Inflammatory macrophage (primary cell): ENCODE measurements at places on chromosomes 12 and 14.

GRCh38 chr12:105225505-105226015 is 10.4 kb downstream of the APPL2 start:
- DNase-seq: peak; percentile 19

DNA sequence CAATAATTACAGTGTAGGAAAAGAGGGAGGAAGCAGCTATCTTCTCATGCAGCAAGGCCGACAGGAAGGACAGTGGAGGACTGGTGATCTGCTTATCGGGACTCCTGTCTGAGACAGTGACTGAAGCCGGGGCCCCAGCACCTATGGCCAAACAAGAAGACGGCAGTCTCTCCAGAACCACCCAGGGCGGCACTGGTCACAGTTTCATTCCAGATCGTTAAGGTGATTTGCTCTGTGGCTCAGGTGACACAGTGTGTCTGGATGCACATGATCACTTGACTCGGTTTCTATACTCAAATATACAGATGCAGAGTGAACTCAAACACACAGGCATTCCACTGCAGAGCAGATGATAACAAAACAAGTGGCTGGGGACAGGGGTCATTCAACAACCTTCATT is 52.1 kb upstream of the CORO1C start:
- no peak for DNase-seq

DNA sequence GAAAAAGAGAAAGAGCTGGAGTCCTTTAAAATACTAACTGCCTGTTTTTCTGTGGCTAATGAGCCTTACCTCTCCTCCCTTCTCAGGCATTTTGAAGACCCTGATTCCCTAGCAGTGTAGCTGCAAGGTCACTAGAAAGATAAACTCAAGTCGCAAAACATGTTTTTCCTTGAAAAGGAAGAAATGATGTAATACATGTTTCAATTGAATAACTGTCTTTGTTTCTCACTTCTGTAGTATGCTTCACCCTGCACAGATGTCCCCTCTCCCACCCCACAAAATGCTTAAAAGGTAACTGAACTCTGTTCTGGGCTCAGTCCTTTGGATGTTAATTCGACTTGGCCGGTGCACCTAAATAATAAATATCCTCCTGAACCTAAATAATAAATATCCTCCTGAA is 1350.3 kb downstream of the TMEM121 start:
- no peak for DNase-seq

DNA sequence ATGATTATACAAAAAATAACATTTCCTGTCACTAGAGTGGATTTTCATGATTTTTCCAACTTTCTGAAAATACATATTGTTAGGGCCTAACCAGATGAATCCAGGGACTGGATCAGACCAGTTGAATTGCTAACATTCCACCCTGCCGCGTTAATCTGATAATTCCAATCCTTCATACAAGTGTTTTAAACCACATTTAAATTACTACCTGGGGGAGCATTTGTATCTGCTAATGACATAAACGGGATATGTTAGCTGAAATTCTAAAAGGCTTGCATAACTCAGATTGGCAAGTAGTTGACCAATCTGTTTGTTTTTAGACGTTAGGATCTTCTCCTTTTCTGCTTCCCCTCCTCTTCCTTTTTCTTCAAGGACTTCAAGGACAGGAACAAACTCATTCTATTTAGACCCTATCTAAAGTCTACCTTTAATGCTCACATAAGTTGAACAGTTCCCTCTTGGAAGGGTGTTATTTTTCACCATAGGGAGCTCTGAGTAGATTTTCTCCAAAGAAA is 239.0 kb downstream of the ADAMTS20 start:
- peak; percentile 47 for DNase-seq

DNA sequence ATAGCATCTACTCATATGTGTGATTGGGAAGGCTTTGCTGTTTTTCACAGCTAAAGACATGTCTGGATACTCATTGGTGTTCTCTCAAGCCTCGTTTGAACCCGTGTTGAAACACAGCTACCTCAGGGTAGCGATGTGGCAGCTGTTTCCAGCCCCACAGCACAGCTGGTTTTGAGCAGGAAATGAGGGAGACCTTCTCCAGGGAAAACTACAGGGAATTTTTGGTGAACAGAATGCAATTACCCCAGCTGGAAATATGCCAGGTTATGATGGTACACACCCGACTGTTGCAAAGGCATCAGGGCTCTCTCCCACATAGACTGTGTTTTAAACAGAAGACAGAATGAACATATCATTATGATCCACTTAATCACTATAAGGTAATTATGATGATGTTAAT is 828.9 kb downstream of the VRK1 start:
- DNase-seq: no peak

DNA sequence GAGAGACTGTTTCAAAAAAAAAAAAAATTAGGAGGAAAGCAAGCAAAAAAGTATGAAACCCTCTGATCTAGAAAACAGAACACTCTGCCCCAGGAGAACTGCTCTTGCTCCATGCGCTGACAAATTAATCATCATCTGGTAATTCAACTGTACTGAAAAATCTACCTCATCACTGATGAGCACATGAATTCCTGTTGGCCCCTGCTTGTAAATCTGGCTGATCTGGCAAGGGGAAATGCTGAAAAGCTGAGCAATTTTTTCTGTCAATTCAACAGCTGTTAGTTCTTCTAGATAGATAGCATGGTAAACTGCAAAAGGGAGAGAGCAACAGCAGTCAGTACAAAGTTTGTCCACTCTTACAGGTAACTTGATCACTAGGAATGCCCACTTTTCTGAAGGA is 15.2 kb upstream of the CSRNP2 start:
- DNase-seq: no peak

- DNase-seq: peak; percentile 75
Measured at GRCh38 chr14:74491956-74492775, 939 bp downstream of the NPC2 start.

DNA sequence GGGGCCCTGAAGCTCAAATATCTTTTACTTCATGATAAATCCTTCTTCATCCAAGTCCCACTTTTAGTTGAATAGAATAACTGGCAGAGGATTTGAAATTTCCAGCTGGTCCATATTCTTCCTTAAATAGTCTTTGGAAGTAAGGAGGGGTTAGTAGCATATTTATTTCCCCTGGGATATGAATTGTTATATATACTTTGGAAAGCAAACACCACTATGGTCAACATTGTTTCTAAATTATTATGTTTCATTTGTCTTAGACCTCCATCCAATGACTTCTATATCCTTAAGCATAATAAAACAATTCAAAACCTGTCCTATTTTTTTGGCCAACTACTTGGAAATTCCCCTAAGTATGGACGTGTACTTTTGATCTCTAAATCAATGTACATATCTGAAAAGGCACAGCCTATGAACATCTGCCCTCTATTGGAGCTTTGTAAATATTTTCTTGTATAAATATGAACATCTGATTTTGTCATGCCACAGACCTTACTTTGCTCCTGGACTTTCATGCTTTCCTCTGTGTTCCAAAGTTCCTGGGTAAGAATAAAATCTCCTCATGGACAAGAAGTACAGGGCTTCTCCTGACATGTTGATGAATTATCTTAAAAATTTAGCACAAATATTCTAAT is 1212.0 kb downstream of the GALC start:
- no peak for DNase-seq

GRCh38 chr14:104390221-104390931 is 189.2 kb upstream of the C14orf180 start:
- DNase-seq: no peak

GRCh38 chr12:106309671-106310505 is 7.4 kb downstream of the TCP11L2 start:
- DNase-seq: peak; percentile 21

DNA sequence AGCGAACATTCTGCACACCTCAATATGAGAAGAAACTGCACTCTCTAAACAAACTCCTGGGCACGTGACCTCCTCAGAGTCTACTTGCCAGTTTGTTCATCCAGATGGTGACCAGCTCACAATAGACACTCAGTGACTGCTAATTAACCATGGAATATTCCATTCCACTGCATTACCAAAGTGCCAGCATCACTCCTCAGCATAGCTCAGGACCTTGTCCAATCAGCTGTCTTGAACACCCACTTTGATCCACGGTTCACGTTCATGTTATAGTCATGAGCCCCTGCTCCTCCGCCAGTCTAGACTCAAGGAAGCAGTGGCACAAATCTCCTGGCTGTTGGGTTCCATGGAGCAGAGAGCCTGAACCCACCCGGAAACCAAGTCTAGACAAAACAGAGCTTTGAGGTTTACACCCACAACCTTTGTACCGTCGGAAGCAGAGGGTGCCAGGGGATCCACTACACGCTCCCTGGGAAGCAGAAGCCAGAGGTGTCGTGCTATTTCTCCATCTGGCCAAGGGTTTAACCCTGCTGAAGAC is 285.3 kb downstream of the ZFP36L1 start:
- no peak for DNase-seq

- DNase-seq: no peak
Measured at GRCh38 chr12:82537436-82537835, 149.3 kb upstream of the TMTC2 start.

DNA sequence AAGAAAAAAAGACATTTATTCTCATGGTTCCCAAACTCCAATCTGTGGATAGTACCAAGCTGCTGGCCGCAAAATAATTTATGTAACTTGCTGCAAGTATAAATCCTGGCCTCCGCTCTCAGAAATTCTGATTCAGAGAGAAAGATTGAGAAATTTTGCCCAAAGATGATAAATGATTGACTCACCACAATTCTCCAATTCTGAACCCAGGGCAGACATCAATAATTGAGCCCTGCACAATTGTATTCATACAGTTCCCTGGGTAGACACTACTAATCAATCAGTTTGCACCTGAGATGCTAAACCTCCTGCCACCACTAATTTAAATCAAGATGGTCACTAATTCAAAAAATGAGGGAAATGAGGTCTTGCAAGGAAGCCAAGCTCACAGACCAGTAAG is 38.2 kb downstream of the TRPV4 start:
- DNase-seq: no peak
